A549 treated with ZK216348 at 1 μM for 4 hours (cell line): ENCODE measurements at places on chromosomes 1 and 21. TPM values are rescaled to one million over a fixed set of nuclear protein-coding genes. Genes with fewer than 3 reads are reported as not detected.

INAVA gene
- 34.8 to 46.7 TPM (median 43.8 TPM) in 5 replicates for total RNA-seq

ADAMTS4 gene
- total RNA-seq, result 0.02 TPM in 1 of 5 replicates, not detected in the others

KRTAP12-2 gene
- total RNA-seq, result not detected in 5 replicates

NCDN gene
- total RNA-seq, result 7.9 to 18.5 TPM (median 16.1 TPM) in 5 replicates

MINDY1 gene
- 2.3 to 4.2 TPM (median 3.8 TPM) in 5 replicates for total RNA-seq

SPRR5 gene
- not detected in 5 replicates for total RNA-seq

ARHGAP30 gene
- total RNA-seq, result 0.06 to 0.19 TPM (median 0.08 TPM) in 5 replicates

ATP1A4 gene
- not detected in 5 replicates for total RNA-seq

FCRLA gene
- total RNA-seq, result not detected in 5 replicates

KCNJ9 gene
- not detected in 5 replicates for total RNA-seq
